ENCODE measurements at places on chromosomes 5 and 9.

GRCh38 chr5:150946351-150946905 is 41.6 kb upstream of the ZNF300 start:
- no peak for DNase-seq

- DNase-seq, result no peak
Observed at GRCh38 chr5:177449140-177450061, 2.8 kb downstream of the PRR7 start.

GRCh38 chr5:159030357-159030756 is 69.4 kb downstream of the EBF1 start:
- no peak for DNase-seq

GRCh38 chr5:172691886-172692285 is 50.8 kb downstream of the NEURL1B start:
- no peak for DNase-seq

- DNase-seq, result no peak
Observed at GRCh38 chr5:113488645-113489184, 462 bp upstream of the MCC start.
